NCI-H1105 (cell line): ENCODE measurements at places on chromosomes 2 and 18.

DNA sequence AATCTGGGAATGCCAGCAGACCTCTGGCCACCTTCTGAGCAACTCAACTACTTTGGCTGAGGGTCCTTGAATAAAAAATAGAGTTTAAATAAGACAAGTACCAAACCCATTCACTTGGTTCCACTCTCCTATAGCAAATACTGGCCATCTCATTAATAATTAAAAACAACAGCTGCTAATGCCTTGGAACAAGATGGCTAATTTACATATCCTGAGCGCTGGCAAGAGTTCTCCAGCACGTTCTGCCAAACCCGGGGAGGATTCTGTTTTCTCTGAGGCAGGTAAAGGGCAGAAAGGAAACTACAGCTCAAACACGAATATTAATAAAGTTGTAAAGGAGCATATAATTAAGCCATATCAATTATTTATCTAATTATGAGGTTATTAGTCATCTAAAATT, 1123.7 kb downstream of the TDRD15 start:
- no peak for DNase-seq

DNA sequence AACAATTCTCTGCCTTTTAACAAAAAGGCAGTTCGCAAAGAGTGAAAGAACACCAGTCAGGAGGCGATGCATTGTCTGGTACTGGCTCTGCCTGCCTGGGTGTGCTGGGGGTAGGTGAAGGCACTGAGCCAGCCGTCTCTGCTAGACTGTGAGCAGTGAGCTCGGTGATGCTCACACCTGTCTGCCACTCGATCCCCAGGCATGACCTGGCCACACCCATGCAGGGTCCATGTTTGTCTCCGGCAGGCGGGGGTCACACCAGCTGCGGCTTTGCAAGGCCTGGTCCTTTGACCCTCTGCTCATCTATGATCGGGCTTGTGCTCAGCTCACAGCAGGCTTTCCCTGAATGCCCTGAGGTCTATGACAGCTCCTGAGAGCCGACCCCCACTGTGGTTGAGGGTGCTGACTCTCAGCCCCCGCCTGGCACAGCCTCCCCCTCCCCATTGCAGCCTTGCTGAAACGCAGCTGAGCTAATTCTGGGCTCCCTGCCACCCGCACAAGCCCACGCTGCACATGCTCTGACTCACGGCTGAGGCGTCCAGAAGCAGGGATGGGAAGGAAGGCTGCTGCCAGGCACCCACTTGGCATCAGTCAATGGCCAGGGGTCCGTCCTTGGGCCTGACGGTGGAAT, 23.7 kb downstream of the CRACDL start:
- peak; percentile 87 for DNase-seq

- DNase-seq = no peak
Measured at GRCh38 chr18:55479656-55480420, 108.2 kb downstream of the TCF4 start.

GRCh38 chr2:134304394-134305108, 50.7 kb downstream of the MGAT5 start:
- DNase-seq = no peak

GRCh38 chr18:23837591-23837990, 148.3 kb downstream of the LAMA3 start:
- no peak for DNase-seq

- DNase-seq = no peak
Measured at GRCh38 chr18:41457765-41458326, 497.2 kb upstream of the PIK3C3 start.

DNA sequence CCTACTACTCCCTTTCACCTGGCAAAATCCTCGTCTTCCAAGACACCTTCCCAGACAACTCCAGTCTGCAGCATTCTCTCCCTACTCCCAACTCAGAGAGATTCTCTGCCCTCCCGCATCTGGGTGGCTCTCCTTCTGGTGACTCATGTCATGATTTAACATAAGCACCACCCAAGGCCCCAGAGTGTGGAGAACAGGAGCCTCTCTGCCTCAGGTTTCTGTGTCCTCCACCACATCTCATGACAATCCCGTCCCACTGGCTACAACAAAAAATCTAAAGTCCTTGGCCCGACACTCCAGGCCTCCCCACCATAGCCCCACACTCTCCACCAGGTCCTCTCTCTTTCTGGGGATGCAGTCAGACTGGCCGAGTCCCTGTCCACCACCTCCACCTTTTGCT, 197.1 kb downstream of the BCL11A start:
- DNase-seq = no peak

- DNase-seq = no peak
Measured at GRCh38 chr18:25621144-25621543, 269.2 kb upstream of the ZNF521 start.

- DNase-seq = no peak
Measured at GRCh38 chr2:235471186-235471747, 22.6 kb upstream of the AGAP1 start.

- no peak for DNase-seq
Measured at GRCh38 chr2:228986961-228987360, 284.1 kb downstream of the PID1 start.

- DNase-seq = no peak
Measured at GRCh38 chr2:59568461-59568860, 985.0 kb downstream of the BCL11A start.

GRCh38 chr2:64457524-64457923, 3.6 kb downstream of the LGALSL start:
- no peak for DNase-seq

- no peak for DNase-seq
Measured at GRCh38 chr18:9433671-9434121, 41.6 kb upstream of the RALBP1 start.

DNA sequence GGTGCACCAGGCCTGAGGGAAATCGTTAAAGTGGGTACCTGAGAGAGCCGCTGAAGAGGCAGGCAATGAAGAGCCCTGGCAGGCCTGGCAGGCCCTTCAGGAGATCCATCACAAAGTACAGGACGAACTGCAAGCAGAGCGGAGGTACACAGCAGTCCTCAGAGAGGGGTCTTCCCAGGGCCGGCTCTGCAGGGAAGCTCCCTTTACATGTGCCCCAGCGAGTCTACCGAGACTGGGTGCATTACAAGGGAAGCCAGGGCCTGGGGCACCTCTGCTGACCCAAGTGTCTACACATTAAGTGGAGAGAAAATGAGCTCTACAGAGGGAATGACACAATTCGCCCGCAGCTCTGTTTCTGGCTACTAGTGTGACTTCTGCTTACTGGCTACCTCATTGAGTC, 8.1 kb upstream of the ATRAID start:
- DNase-seq = no peak

- no peak for DNase-seq
Measured at GRCh38 chr2:105329561-105330495, at the start of gene TGFBRAP1. Gene TGFBRAP1, minus strand, starts transcription at chr2:105329735. Its CDS starts 21,434 bp downstream, at chr2:105308301.

DNA sequence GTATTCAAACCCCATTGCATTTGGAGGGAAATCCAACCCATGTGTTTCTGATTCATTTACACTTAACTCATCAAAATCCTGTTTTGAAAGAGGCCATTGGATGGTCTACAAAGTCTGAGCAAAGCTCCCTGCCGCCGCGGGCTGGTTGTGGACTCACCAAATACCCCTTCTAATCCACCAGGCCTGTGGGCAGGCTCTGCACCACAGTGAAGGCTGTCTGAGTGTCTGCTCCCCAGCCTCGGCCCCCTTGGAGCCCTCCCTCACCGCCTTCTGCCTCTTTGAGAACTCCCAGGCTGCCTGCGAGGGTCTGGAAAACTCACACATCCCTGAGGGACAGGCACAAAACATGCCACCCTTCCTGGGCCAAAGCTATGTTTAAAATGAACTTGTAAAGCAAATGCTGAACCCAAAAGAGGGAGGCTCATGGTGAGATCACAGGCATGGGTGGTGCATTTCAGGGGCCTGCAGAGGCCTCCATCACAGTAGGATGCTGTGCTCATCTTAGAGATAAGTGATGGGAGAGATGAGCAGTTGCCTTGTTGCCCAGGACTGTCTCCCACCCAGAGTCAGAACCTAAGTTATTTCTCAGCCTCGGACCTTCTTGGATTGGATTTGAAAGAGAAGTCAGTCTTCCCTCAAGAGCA, 225.0 kb downstream of the CYP26B1 start:
- DNase-seq = no peak

- DNase-seq = no peak
Measured at GRCh38 chr2:226282151-226282550, 517.5 kb downstream of the IRS1 start.
